ENCODE measurements at places on chromosomes 2 and 18. TPM values are rescaled to one million over a fixed set of nuclear protein-coding genes. Genes with fewer than 3 reads are reported as not detected.

DNA sequence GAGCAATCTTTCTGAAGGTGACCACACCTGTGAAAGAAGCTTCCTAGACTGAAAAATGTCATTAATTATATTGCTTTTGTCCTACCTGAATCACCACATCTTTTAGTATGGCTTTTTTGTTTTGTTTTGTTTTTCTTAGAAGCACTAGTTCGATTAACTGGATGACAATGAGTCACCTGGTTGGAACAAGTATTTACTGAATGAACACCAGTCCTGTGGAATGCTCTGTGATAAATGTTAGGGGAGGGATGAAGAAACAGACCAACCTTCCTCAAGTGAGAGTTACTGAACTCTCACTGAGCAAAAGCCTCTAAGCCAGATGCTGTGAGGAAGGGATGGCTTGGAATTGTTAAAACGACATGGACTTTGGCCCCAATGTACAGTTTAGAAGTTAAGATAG, 26.8 kb upstream of the DCC start:
- H3K27ac ChIP-seq = no peak overlapping the region
- H3K4me3 ChIP-seq = no peak overlapping the region
- DNase-seq = no peak
- H3K4me1 ChIP-seq = no peaks in the 10 kb centered on the region
- H3K27me3 ChIP-seq = no peaks in the 10 kb centered on the region
- no peaks in the 10 kb centered on the region for H3K36me3 ChIP-seq

DNA sequence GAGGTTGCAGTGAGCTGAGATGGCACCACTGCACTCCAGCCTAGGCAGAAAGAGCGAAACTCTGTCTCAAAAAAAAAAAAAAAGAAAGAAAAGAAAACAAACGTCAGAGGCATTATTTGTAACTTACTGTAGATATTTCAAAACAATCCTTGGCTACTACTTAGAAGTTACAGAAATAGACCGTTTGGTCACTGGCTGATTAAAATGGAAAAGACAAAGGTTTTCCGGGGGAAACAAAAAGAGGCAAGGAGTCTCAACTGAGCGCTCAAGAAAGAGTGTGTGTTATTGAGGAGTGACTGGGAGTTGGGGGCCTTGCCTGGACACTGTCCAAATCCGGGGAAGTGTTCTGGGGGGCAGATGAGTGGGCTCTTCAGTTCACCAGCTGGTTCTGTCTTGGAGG, 47.6 kb downstream of the TEX44 start:
- H3K4me3 ChIP-seq = no peak overlapping the region
- peaks cover 19% of the 10 kb centered on the region for H3K4me1 ChIP-seq
- peaks cover 2% of the 10 kb centered on the region for H3K27me3 ChIP-seq
- no peak for DNase-seq

GRCh38 chr2:157725846-157726245, 97.2 kb upstream of the ACVR1C start:
- no peak for DNase-seq
- no peak overlapping the region for H3K4me3 ChIP-seq
- no peak overlapping the region for H3K27ac ChIP-seq
- H3K27me3 ChIP-seq = no peaks in the 10 kb centered on the region
- H3K4me1 ChIP-seq = peaks cover 2% of the 10 kb centered on the region
- H3K36me3 ChIP-seq = peaks cover 71% of the 10 kb centered on the region

GRCh38 chr2:20422402-20423271, 24.2 kb upstream of the RHOB start:
- H3K4me3 ChIP-seq = no peak overlapping the region
- peaks cover 7% of the 10 kb centered on the region for H3K27me3 ChIP-seq
- no peaks in the 10 kb centered on the region for H3K36me3 ChIP-seq
- no peak overlapping the region for H3K27ac ChIP-seq

- H3K36me3 ChIP-seq = no peaks in the 10 kb centered on the region
- H3K27ac ChIP-seq = no peak overlapping the region
- DNase-seq = no peak
- no peaks in the 10 kb centered on the region for H3K4me1 ChIP-seq
- no peak overlapping the region for H3K4me3 ChIP-seq
These were observed 31.8 kb upstream of the KCNF1 start for GRCh38 chr2:10879624-10880585.

GRCh38 chr2:232505856-232506255, 14.3 kb upstream of the PRSS56 start:
- no peak overlapping the region for H3K27ac ChIP-seq
- no peak for DNase-seq
- peaks cover 40% of the 10 kb centered on the region for H3K27me3 ChIP-seq
- no peaks in the 10 kb centered on the region for H3K36me3 ChIP-seq
- no peak overlapping the region for H3K4me3 ChIP-seq

DNA sequence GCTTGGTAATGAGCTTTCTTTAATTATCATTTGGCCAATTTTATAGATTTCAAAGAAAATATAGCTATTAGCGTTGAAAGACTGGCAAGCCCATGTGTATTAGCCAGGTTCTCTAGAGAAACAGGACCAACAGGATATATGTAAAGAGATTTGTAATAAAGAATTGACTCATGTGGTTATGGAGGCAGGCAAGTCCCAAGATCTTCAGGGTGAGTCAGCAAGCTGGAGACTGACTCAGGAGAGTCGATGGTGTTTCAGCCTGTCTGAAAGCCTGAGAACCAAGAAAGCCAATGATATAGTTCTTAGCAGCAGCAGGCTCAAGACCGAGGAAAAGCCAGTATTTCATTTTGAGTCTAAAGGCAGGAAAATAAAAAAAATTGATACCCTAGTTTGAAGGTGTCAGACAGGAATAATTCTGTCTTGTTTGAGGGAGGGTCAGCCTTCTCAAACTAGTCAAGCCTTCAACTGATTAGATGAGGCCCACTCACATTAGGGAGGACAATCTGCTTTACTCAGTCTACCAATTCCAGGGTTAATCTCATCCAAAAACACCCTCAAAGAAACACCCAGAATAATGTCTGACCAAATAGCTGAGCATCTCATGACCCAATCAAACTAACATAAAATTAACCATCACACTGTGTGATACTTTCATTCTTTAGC, 78.3 kb upstream of the CRIM1 start:
- H3K27ac ChIP-seq = no peak overlapping the region
- no peaks in the 10 kb centered on the region for H3K4me1 ChIP-seq
- H3K4me3 ChIP-seq = no peak overlapping the region

Gene CAPN14
- 0.35 TPM for total RNA-seq

Gene PLCD4
- 0.10 TPM for total RNA-seq

Gene SERPINB5
- not detected for total RNA-seq

Measured in activated CD4-positive, alpha-beta memory T cell treated with anti-CD3 and anti-CD28 coated beads, Interleukin-2, amount 10 ng/mL, durations not matched to agents 7 days and 5 days (primary cell).